ENCODE measurements at places on chromosomes 3 and 15. TPM values are rescaled to one million over a fixed set of nuclear protein-coding genes. Genes with fewer than 3 reads are reported as not detected.

The STRIT1 gene
- not detected for total RNA-seq

The C3orf70 gene
- total RNA-seq = 2.0 TPM

The NR1I2 gene
- total RNA-seq = under 0.01 TPM

The ATP13A4 gene
- total RNA-seq = 0.31 TPM

The CPN2 gene
- total RNA-seq = not detected

The ECE2 gene
- not detected for total RNA-seq

The TM4SF4 gene
- not detected for total RNA-seq

The SUSD5 gene
- 4.8 TPM for total RNA-seq

The GOLGA8T gene
- total RNA-seq = 0.26 TPM

The MORC1 gene
- total RNA-seq = not detected

All from aortic smooth muscle cell (primary cell).